ENCODE measurements at places on chromosomes 11 and 22.

DNA sequence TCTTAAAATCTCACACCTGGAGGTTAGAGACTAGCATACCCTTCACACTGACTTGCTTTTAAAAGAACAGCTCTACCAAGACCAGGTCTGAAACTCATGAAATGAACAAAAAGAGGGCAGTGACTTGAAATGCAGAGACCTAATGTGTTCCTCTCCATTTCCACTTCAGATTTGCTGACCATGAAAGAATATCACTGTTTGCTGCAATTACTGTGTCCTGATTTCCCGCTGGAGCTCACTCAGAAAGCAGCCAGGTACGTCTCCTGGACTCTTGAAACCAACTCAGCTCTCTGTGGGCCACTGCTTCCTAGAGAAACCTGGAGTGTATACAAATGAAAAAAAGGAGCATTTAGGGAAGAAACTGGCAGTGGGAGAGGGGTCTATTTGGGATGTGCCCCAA is 39.2 kb downstream of the ARFGAP2 start:
- no peak for DNase-seq

- no peak for DNase-seq
Measured at GRCh38 chr11:75539459-75540334, 14.0 kb upstream of the GDPD5 start.

- DNase-seq = no peak
Measured at GRCh38 chr11:119785131-119785530, 56.1 kb upstream of the NECTIN1 start.

GRCh38 chr11:11545285-11546275 is 76.2 kb downstream of the GALNT18 start:
- no peak for DNase-seq

GRCh38 chr11:57297221-57297620 is 27.5 kb downstream of the TNKS1BP1 start:
- no peak for DNase-seq

DNA sequence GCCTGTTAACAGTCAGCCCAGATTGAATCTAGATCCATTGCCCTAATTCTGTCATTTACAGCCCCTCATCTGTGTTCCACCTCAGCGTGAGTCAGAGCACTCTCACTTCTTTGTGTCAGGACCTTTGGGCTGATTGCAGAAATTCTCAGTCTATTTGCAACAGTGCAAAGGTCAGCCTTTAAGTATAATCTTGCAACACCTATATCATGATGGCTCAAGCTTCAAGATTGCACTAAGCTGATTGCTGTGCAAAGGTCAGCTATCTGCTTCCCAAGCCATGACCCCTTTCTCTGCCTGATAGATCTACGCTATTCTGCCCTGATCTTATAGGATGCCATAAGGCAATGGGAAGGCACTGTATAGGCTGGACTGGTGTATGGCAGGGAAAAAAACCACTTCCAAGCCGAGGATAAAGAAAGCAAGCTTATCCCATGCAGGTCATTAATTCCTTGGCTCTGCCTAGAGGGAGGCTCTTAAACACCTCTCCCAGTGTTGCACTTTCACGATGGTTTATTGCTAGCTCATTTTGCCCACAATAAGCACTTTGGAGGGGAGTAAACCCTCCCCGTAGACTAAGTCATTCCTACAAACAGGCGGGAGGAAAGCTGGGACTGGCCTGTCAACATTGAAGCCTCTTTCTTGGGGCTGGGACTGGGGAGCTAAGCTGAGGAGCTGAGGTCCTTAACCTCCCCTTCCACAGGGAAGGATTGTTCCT is 100.6 kb downstream of the RRAS2 start:
- no peak for DNase-seq

- DNase-seq = peak; percentile 26
Measured at GRCh38 chr22:31343235-31344191, 2.6 kb downstream of the PATZ1 start.

- no peak for DNase-seq
Measured at GRCh38 chr22:47784991-47785390, 1022.5 kb downstream of the TBC1D22A start.

DNA sequence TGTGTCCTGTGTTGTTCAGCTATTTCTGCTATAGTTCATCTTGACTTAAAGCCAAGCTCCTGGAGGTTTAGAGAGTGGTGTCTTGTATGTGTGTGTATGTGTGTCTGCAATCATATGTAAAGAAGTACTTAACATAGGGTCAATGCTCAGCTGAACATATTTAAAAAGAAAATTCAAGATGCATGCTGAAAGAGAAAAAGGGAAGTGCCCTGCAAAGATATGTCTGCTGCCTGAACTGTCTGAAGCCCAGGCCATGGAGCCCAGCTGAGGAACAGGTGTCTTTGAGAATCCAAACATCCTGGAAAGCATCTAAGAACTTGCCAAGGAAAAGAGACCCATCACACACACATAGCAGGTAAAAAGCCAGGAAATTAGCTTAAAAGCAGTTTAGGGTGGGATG is 6.6 kb downstream of the TCN1 start:
- DNase-seq = no peak

DNA sequence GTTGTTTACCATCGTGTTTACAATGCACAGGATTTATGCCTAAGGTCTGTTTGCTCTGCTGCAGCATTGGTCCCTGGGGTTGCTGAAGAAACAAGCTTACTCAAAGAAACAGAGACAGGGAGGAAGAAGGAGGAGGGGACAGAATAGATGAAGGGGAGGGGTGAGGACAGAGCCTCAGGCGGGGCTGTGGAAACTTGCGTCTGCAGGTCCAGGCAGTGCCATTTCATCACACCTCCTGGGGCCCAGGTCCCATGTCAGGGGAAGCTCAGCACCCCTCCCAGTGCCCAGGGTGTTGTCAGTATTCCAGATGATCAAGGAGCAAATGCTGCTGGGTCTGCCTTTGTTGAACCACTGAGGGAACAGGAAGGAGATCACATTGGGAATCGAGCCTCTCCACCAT is 1406.8 kb downstream of the TBC1D22A start:
- no peak for DNase-seq

GRCh38 chr11:83042964-83043711 is 28.6 kb downstream of the RAB30 start:
- DNase-seq = no peak

GRCh38 chr11:27398400-27398770 is 35.4 kb upstream of the CCDC34 start:
- no peak for DNase-seq

GRCh38 chr11:38315151-38315550 is 1717.1 kb upstream of the RAG2 start:
- no peak for DNase-seq

- no peak for DNase-seq
Measured at GRCh38 chr11:11218629-11218986, 134.4 kb downstream of the CSNK2A3 start.

GRCh38 chr11:68358416-68358815 is 46.0 kb downstream of the LRP5 start:
- DNase-seq = no peak

DNA sequence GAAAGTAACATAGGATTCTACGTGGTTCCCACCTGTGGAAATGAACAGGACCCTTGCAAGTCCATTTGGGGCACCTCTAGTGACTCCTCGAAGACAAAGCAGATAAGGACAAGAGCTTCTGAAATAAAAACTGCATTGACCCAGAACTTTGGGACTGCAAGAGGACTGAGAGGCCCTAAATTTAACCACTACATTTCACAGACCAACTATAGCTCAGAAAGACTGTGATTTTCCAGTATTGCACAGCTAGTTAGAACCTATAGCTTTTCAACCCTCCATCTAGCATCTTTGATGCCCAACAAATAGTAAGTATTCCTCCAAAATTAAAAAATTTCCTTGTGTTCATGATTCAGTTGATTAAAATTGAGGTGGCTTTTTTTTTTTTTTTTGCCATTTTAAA is 107.6 kb upstream of the CD44 start:
- no peak for DNase-seq

- no peak for DNase-seq
Measured at GRCh38 chr22:43515902-43516301, 104.1 kb downstream of the MPPED1 start.

DNA sequence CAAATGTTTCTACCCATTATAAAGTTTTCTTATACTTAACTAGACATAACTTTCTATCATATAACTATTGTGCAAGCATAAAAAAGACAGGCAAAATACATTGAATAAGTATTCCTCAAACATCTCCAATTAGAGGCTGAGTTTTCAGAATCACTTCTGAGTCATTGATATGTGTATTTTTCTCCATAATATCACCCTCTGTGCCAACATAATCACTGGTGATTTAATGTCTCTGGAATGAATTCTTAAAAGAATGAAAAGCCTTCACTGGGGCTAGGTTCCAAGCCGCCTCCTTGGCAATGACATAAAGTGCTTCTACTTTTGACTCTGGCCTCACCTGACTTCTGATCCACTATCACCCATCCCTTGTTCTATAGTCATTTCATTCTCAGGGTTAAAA is 197.0 kb upstream of the E2F8 start:
- no peak for DNase-seq

DNA sequence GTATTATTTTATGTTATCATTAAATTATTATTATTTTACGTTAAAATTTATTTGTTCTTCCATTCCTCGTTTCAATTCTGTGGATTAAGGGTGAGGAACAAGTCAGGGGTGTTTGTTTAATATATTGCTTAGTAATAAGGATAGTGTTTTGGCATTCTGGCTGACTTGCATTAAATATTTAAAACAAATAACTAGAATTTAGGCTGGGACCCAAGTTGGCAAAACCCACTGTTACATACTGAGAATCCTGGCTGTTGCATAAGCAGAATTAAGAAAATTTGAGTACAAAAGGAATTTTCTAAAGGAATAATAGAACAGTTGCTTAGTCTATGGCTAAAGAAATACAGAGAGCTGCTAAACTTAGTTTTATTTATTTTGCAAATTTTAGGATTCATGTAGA is 196.4 kb downstream of the GUCY1A2 start:
- no peak for DNase-seq

DNA sequence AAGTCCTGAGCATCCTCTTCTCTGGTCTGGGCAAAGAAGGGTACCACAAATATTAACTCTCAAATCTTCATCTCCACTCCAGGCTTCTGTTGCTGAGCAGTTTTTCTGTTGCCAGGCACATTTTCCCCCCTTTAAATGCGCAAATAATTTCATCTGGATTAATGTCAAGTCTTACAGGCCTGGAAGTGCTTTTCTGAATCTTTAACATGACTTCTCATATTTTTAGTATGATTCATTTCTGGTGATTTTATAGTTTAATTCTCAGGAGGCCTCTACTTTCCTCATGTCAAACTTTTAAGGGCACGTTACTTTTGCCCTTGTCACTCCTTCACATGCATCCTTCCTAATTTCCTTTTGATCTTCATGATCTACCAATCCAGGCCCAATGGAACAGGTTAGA is 510.2 kb downstream of the METTL15 start:
- DNase-seq = no peak

DNA sequence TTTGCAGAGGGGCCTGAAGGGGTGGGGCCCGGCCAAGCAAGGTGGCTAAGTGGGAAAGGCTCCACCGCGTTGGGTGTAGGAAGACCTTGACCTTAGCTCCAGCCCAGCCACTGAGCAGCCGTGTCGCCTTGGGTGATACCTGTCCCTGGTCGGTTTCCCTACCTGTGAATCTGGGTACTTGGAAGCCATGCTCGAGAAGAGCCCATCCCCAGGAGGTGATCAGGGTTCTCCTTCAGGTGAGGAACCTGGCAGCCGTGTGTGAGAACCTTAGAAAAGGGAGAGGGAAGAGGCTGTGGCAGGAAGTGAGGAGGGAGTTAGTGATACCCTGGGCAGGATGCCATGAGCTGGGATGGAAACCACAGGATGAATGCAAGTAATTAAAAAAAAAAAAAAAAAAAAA is 21.6 kb downstream of the PPARA start:
- DNase-seq = no peak

DNA sequence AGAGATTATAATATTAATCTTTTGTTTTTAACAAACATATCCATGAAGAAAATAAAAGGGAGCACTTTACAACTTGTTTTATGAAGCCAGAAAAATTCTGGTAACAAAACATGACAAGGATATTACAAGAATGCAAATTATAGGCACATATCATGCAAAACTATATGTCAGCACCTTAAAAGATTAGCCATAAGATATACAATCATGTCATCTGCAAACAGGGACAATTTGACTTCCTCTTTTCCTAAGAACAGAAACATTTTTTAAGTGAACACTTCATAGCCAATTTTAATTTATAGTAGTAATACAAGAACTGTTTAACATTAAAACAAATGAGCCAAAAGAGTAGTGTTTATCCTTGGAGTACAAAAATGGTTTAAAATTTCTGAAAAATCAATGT is 916.5 kb upstream of the CNTN5 start:
- DNase-seq = no peak

DNA sequence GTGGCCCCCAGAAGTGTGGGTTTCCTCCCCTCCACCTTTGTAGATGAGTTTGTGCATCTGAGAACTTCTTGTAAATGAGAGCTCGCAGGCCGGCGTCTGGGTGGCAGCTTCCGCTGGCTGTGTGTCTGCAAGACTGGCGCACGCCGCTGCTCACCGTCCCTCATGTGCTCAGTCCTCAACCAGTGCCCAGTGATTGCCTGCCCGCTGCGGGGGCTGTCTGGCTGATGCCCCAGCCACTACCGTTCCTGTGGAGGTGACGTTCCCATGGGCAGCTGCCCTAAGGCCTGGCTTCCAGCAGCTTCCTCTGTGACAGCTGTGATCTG is 8.8 kb downstream of the TBX1 start:
- peak; percentile 2 for DNase-seq

DNA sequence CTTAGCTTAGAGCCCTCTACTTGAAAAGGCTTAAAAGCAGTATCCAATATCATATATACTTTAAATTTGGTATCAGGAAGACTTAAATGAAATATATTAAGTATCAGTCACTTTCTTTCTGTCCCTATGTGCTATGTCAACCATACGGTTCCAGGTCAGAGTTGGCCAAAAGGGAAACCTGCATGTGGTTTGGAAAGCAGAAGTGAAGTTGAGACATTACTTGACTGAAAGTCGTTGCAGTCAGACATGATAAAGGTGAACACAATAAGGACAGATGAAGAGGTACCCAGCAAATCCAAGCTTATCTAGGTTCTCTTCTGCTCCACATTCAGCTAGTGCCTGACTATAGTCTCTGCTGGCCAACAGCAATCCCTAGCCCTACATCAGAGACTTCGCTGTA is 336.8 kb downstream of the KCNA4 start:
- no peak for DNase-seq

DNA sequence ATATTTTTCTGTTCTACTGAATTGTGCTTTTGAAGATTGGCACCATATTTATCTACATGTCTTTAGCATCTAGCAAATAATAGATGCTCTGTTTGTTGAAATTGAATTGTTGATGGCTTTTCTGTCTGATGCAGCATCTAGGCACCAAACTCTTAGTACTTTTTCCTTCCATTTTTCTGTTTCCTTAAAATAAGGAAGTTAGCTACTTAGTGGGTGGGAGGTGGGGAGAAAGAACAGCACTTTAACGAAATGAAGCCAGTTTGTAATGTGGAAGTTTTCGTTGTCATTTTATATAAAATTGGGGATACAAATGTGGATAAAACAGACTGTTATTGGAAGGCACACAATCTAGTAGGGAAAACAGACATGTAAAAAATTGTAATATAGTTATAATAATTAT is 76.6 kb downstream of the HIPK3 start:
- no peak for DNase-seq

DNA sequence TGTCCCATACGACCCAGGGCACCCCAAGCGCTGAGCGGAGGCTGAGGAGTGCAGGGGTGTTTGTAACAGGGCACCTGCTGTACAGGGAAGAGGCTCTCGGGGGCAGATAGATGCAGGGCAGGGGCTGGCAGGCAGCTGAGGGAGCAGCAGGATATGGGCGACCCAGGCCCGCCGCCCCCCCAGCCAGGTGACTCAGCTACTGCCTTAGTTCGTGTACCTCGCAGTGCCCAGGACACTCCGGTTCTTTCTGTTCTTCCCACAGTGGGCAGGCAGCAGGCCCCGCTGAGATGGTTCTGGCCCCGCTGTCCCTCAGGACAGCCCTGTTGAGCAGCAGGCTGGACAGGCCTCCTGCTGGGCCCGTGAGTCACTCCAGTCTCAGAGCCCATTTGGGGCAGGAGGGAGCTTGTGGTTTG is 16.2 kb downstream of the PHLDA2 start:
- DNase-seq = no peak

All from activated naive CD4-positive, alpha-beta T cell treated with anti-CD3 and anti-CD28 coated beads, Interleukin-2, amount 50 U/mL, for 16 hours (primary cell).